ENCODE measurements at places on chromosomes 12 and 14.

DNA sequence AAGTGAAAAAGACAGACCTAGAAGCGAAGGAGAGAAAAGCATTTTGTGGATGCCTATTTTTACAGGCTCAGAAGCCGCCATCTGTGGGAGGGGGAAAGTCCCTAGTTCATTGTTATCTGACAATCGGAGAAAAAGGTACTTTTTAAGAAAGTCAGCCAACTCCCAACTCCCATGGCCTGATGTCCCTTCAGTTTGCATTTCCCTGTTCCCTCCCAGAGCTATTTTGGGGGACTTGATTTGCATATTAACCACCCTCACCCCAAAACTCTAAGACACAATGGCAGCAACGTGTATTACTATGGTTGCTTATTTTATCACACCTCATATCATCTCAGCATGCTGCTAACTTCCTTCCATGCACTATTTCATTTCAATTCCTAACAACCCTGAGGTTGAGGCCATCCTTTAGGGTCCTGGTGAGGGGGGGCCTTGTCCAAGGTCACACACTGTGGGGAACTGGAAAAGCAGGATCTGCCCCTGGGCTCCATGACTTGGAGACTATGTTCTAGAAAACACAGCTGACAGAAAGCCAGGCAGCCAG is 18.7 kb downstream of the HVCN1 start:
- DNase-seq = no peak

GRCh38 chr12:92462527-92462926 is 240.3 kb upstream of the PLEKHG7 start:
- no peak for DNase-seq

GRCh38 chr12:93107514-93108312 is 178.6 kb upstream of the EEA1 start:
- no peak for DNase-seq

GRCh38 chr14:102764220-102764671 is 13.0 kb upstream of the TRAF3 start:
- DNase-seq = no peak

DNA sequence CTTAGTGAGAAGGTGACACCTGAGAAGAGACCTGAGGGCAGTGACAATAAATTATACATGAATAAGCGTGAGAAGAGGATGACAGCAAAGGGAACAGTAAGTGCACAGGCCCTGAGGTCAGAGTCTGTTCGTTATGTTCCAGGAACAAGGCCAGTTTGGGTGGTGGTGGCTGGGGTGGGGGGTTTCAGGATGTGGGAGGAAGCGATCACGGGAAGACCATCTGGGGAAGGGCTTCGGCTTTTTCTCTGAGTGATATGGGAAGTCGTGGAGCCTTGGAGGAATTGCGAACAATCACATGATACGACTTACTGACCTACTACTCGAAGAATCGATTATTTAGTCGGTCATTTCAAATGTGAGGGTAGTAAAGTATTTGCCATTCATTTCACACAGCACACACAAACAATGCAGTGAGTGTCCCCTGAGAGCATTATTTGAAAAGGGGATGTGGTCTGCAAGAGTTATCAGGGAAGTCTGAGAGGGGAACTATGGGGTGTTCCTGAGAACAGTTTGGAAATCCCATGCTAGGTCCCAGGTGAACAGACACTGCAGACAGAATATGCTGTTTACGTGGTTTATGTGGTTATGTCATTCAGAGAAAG is 94.7 kb downstream of the SLC38A1 start:
- DNase-seq = no peak

GRCh38 chr12:53532524-53533445 is 25.5 kb upstream of the NPFF start:
- no peak for DNase-seq

DNA sequence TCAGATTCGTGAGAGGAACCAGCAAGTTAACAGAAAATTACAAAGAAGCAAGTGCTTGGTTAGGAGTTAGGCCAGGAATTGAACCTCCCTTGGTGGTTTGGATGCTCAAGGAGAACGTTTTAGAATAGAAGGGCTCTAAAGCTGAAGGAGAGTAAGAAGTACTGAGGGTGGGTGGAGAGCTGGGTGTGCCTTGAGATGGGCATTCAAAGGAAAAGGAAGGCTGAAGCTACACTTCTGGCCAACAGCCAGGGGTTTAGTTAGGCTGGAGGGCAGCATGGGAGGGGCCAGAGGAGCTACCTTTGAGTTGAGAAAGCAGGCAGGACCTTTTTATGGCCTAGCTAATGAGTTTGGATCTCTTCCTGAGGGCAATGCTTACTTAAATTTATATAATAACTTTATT is 421.2 kb downstream of the CCDC91 start:
- DNase-seq = no peak

DNA sequence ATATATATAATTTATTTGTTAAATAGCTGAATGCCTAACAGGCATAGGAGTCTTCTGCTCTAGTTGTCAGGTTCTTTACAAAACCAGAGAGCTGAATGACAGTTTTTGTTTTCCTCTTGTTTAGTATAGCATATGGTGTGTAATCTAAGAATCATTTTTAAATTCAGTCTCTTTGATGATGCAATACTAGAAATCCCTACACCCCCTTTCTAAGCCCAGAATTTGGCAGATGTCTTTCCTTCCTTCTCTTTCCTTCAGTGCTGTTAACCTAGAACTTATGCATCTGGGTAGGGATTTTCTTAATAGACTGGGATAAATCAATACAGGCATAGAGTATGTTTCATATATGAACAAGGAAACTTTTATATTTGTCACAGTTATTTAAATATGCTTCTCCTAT is 198.1 kb downstream of the KCNH5 start:
- no peak for DNase-seq

GRCh38 chr12:13206560-13206897 is 10.0 kb downstream of the EMP1 start:
- no peak for DNase-seq

DNA sequence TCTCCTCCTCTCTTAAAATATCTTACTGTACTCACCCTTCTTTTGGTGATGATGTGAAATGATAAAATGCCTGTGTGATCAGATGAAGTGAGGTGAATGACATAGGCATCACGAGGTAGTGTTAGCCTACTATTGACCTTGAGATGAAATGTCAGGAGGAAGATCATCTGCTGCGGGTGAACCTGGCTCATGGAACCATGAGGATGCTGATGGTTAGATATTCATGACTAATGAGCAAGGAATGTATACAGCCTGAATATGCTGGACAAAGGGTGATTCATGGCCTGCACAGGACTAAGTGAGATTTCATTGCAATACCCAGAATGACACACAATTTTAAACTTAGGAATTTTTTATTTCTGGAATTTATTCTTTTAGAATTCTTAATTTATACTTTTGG is 89.6 kb downstream of the DAAM1 start:
- peak; percentile 65 for DNase-seq

GRCh38 chr14:75049731-75050201 is 1.5 kb downstream of the MLH3 start:
- no peak for DNase-seq

GRCh38 chr12:130557886-130558765 is 158.0 kb downstream of the RIMBP2 start:
- DNase-seq = no peak

- DNase-seq = no peak
Measured at GRCh38 chr12:52228931-52229330, 4.1 kb upstream of the KRT7 start.

GRCh38 chr14:90318016-90318415 is 13.7 kb downstream of the NRDE2 start:
- no peak for DNase-seq

Data from amniotic stem cell (primary cell).